ENCODE measurements at places on chromosomes 12 and 14. TPM values are rescaled to one million over a fixed set of nuclear protein-coding genes. Genes with fewer than 3 reads are reported as not detected.

DNA sequence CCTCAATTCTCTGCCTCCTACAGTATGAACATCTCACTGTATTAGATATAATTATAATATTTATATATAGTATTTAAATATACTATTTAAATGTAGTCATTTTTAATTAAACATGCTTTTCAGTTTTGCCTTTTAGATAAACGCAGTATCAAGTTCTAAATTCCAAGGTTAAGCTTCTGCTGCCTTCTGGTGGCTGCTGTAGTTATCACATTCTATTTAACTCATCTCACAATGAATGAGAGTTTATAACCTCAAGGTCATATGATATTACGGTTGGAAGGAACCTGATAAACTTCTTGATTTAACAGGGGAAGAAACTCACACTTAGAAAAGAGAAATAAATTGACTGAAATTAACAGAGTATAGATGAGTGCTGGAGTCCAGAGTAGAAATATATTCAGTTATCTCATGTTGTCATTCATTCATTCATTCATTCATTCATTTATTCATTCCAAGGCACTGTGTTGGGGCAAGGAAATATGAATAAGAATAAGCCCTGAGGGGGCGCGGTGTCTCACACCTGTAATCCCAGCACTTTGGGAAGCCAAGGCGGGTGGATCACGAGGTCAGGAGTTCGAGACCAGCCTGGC, 31.9 kb downstream of the GUCY2C start:
- peaks cover 2% of the 10 kb centered on the region for H3K36me3 ChIP-seq
- H3K27me3 ChIP-seq: no peaks in the 10 kb centered on the region
- no peak overlapping the region for H3K4me3 ChIP-seq
- H3K27ac ChIP-seq: no peak overlapping the region
- peaks cover 6% of the 10 kb centered on the region for H3K4me1 ChIP-seq

- H3K4me3 ChIP-seq: no peak overlapping the region
- H3K27me3 ChIP-seq: no peaks in the 10 kb centered on the region
- no peak for DNase-seq
- H3K4me1 ChIP-seq: no peaks in the 10 kb centered on the region
- H3K27ac ChIP-seq: no peak overlapping the region
Measured at GRCh38 chr12:79596719-79597350, 93.9 kb downstream of the PAWR start.

GRCh38 chr12:64522316-64522715, 70.4 kb downstream of the TBK1 start:
- no peaks in the 10 kb centered on the region for H3K27me3 ChIP-seq
- H3K4me1 ChIP-seq: peaks cover 9% of the 10 kb centered on the region
- no peaks in the 10 kb centered on the region for H3K36me3 ChIP-seq
- no peak overlapping the region for H3K4me3 ChIP-seq
- no peak overlapping the region for H3K27ac ChIP-seq

PAX9 gene
- total RNA-seq: not detected

DNA sequence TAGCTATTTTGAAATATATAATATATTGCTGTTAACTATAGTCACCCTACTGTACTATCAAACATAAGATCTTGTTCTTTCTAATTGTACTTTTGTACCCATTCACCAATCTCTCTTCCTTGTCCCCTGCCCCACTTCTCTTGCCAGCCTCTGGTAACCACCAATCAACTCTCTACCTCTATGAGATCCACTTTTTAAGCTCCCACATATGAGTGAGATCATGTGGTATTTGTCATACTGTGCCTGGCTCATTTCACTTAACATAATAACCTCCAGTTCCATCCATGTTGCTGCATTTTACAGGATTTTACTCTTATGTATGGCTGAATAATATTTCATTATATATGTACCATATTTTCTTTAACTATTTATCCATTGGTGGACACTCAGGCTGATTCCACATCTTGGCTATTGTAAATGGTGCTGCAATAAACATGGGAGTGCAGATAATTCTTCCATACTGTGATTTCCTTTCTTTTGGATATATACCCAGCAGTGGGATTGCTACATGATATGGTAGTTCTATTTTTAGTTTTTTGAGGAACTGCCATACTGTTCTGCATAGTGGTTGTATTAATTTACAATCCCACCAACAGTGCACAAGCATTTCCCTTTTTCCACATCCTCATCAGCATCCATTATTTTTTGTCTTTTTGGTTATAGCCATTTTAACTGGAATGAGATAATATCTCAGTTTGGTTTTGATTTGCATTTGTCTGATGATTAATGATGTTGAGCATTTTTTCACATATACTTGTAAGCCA, 33.5 kb upstream of the SPIC start:
- H3K4me3 ChIP-seq: no peak overlapping the region
- DNase-seq: no peak
- no peaks in the 10 kb centered on the region for H3K4me1 ChIP-seq
- no peaks in the 10 kb centered on the region for H3K27me3 ChIP-seq

TAMALIN gene
- 1.2 TPM for total RNA-seq

Measured in H9 (cell line).